ENCODE measurements at places on chromosomes 7 and 10.

GRCh38 chr10:93475871-93476270 is 6.3 kb downstream of the MYOF start:
- no peak for DNase-seq

DNA sequence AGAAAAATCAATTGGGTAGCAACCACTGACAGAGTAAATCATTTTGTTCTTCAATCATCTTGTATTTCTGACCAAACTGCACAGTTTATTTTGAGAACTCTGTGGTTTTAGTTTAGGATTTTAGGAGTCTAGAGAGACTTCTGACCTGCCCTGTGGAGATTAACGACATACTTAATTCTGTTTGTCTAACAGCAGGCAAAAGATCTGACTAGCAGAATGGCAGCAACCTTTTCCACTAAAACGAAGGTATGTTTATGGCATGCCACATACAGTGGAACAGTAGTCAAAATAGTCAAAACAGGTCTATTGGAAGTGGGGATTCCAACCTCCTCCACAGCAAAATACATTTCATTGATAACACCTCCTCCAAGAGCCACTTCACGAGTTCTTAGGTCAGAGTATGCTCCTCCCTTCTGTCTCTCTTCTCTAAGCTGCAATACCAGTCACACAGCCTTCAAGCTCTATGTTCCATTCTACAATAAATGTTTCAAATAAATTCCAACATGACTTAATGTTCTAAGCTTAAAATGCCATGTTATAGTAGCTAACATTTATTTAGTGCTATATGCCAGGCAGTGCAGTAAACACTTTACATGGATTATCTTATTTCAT is 34.4 kb downstream of the NRCAM start:
- DNase-seq, result no peak

- DNase-seq, result no peak
Observed at GRCh38 chr7:80752954-80753690, 114.7 kb downstream of the CD36 start.

GRCh38 chr10:111801841-111802240 is 381.7 kb downstream of the GPAM start:
- no peak for DNase-seq

- no peak for DNase-seq
Observed at GRCh38 chr7:137954614-137955013, 47.3 kb downstream of the CREB3L2 start.

DNA sequence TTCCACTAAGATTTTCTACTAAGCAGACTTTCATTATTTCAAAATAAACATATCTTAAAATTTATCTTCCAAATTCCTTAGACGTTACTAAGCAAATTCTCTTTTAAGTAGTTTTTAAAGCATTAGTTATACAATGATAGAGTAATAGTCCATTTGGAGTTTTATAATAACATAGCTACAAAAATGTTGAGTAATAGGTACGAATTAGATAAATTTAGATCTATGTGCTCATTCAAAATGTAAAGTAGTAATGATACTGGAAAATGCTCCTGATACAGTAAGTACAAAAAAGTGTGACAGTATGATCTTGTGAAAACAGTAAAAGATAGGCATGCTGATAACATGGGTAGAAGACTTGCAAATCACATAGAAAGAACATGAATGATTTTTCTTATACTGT is 4.5 kb downstream of the DMTF1 start:
- no peak for DNase-seq

DNA sequence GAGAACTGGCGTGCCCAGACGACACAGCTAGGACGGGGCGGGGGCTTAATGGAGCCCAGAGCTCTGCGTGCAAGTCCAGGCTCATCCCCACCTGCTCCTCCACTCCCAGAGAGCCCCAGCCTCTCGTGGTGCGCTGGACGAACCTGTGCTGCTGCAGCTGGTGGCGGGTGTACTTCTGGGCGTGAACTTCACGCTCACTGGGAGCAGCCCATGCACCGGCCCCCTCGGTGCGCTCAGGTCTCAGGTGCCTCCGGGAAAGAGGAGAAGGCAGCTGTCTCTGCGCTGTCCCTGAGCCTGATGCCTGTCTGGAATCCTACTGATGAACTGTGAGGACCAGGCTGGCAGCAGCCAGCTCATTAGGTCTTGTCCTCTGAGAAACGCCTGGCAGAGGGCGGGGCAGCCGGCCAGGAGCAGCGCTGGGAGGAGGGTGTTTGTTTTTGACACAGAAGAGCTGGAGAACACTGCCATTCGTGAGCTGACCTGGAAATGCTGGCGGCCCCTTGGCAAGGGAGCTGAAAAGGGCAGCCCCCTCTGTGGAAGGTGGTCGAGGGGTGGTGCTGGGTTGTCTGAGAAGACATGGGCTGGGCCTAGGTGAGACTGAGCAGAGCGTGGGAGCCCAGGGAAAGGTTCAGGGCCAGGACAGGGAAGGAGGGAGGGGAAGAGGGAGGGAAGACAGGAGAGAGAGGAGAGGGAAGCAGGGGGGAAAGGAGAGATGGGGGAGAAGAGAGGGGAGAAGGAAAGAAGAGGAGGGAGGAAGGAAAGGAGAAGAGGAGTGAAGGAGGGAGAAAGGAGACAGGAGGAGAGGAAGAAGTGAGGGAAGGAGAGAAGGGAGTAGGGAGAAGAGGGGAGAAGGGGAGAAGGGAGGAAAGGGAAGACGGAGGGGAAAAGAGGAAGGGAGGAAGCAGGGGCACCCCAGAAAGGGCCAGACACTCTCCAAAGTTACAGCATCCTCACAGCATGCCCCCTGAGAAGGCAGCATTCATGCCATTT is 53.5 kb upstream of the TNS3 start:
- DNase-seq, result no peak

GRCh38 chr10:734481-734880 is 45.0 kb upstream of the DIP2C start:
- no peak for DNase-seq

DNA sequence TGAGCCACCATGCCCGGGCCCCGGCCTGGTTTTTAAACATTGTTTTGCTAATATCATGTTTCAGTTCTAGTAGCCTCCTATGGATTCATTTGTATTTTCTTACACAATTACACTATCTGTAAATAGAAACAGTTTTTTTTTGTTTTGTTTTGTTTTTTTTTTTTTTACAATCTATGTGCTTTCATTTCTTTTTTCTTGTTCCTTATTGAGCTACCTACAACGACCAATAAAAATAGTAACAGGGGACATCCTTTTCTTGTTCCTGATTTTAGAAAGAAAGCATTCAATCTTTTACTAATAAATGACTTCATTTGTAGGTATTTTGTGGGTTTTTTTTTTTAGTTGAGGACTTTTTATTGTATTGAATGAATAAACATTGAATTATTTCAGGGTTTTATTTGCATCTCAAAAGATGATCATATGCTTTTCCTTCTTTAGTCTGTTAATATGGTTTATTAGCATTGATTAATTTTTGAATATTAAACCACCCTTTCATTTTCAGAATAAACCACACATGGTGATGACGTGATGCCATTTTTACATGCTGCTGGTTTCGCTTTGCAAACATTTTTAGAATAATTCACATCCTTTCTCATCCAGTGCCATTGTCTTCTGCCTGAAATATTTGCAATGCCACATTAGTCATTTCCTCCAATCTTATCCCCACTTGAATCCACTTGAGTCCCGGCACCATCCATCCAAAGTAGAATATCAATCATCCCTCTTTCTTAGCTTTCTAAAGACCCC is 18.1 kb upstream of the AKR1E2 start:
- no peak for DNase-seq

DNA sequence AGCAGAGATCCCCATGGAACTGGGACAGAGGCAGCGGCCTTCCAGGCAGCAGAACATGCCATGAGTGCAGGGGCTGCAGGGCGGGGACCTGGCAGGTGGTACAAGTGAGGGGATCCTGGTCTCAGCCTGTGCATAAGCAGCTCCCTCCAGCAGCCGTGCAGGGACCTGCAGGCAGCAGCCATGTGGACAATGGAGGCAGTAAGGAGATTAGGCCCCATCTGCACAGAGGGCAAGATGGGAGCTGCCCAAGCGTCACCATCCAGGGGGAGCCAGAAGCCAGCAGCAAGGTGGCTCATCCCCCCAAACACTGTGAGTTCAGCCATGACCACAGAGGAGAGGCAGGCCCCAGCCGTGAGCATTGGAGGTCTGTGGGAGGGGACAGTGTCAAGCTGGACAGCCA is 3.1 kb downstream of the DDC start:
- DNase-seq, result no peak

GRCh38 chr10:20746856-20747255 is 150.3 kb downstream of the NEBL start:
- DNase-seq, result no peak

- no peak for DNase-seq
Observed at GRCh38 chr7:36985866-36986400, 261.6 kb upstream of the AOAH start.

GRCh38 chr7:103576641-103577040 is 130.6 kb upstream of the SLC26A5 start:
- DNase-seq, result no peak

DNA sequence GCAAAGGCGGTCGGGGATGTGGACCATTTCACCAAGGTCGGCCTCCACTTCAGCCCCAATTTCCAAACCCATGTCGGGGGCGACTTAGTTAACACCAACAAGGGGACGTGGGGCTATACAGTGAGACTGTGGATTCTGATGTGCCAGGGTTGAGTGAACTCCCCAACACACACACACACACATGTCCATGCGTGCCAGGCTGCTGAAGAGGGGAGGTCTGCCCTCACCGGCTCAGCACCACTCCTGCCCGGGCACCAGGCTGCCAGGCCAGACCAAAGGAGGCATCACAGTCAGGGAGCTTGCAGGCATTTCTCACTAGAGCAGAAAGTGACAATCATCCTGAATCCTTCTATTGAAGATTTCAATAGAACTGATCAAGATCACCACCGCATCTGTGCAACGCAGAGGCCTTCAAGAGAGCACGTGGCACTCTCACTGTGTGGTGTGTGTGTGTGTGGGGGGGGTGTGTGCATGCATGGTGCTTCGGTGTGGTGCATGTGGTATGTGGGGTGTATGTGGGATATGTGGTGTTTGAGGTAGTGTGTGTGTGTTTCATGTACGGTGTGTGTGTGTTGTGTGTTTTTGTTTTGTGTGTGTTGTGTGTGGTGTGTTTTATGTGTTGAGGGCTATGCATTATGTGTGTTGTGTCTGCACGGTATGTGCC is 403.5 kb upstream of the RNF32 start:
- no peak for DNase-seq

DNA sequence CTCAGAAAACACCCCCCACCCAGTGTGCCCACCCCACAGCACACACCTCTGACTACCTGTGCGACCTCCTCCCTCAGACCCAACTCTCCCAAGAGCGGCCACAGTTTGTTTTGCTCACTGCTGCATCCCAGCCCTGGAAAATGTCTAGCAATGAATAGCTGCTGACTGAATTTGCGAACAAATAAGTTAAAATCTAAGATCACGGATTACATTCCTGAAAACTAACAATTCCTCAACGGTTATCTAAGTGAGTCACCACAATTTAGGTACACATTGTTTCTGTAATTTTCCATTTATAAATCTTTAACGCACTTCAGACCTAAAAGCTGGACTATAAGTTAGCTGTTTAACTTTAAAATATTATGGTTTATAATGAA is 235.2 kb downstream of the ZMYND11 start:
- DNase-seq, result no peak

- DNase-seq, result no peak
Observed at GRCh38 chr7:35995334-35995733, 157.7 kb upstream of the EEPD1 start.

- DNase-seq, result no peak
Observed at GRCh38 chr10:60377955-60378354, 11.7 kb downstream of the ANK3 start.

DNA sequence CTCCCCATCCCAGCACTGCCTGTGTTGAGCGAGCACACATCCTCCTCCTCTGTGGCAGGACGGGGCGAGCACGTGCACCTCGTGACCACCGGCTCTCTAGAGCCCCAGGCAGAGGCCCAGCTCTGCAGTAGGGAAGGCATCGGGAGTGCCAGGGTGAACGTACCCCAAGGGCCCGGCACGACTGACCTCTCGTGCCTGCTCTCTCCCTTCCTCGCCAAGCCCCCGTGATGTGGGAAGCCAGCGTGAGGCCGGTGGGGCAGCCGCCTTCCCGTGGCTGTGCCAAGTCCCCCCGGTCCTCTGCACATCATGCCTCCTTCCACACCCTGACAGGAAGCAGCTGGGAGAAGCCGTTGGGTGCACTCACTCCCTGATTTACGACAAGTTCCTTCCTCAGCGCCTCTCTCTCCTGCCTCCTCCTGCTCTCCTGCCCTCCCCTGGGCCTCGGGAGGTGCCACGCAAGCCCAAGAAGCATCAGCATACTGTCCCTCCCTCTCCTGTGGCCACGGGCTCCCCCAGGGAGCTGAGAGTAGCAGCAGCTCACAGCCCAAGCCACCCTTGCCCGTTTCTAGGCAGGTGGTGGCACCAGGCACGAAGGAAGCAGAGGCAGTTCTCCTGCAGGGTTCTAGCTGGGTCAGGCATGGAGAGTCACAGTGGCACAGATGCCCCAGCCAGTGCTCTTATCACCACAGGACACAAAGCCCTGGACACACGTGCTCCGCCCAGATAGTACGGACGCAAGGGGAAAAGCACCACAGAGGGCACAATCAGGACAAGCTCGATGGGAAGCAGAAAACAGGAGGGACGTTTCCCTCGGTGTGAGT is 47.0 kb downstream of the AMZ1 start:
- DNase-seq, result no peak

- DNase-seq, result no peak
Observed at GRCh38 chr7:44646921-44647636, 40.7 kb downstream of the OGDH start.

- DNase-seq, result no peak
Observed at GRCh38 chr7:84784450-84784849, 402.4 kb downstream of the SEMA3D start.

GRCh38 chr7:20778063-20778721 is 8.5 kb downstream of the SP8 start:
- no peak for DNase-seq

DNA sequence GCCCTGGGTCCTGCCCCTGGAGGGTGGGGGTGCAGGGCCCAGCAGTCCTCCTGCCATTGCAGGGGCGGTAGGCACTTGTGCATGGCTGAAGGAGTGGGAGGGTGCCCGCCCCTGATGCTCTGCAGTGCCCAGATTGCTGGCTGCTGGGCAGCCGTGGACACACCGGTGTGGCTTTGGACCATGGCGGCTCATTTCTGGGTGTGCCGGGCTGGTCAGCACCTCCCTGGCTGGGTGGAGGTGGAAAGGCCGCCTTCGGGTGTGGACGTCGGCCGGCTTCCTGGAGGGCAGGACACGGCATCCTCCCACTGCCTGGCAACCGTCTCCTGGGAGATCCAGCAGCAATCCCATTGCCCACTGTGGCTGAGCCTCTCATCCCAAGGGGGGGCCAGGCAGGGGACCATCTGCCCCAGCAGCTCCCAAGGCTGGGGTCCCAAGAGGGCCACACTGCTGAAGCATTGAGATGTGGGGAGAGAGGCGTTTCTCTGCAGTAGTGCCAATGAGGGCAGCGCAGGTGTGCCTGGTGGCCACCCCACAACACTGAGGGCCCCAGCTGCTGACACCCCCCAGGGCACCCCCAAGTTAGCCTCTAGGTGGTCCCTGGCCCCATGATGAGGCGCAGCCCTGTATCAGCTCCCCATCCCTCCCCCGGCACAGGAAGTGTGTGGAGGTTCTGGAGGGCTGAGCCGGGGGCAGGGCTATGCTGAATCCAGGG is 12.9 kb downstream of the TTYH3 start:
- DNase-seq, result no peak

- no peak for DNase-seq
Observed at GRCh38 chr10:15813415-15813814, 46.9 kb downstream of the MINDY3 start.
